ENCODE measurements at places on chromosomes 12 and 14.

DNA sequence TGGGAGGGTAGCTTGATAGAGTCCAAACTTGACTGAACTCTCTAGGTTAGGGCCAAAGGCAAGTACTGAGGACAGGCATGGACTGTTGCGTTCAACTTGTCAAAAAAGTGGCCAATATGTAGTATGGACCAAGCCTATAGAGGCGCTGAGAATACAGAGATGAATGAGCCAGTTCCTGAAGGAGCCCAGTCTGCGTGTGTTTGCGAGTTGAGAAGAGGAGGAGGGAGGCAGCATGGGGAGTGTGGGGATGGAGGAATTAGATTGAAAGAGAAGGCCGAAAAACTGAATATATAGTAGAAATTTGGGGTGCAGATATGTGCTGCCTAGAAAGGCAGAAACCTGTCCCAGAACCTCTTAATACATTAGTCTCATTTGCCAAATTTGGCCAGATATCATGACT is 412.4 kb downstream of the PCNX1 start:
- DNase-seq: no peak

GRCh38 chr12:5379749-5380496 is 52.0 kb upstream of the NTF3 start:
- no peak for DNase-seq

- DNase-seq: no peak
These were observed 207.0 kb downstream of the MYRFL start for GRCh38 chr12:70032076-70032475.

DNA sequence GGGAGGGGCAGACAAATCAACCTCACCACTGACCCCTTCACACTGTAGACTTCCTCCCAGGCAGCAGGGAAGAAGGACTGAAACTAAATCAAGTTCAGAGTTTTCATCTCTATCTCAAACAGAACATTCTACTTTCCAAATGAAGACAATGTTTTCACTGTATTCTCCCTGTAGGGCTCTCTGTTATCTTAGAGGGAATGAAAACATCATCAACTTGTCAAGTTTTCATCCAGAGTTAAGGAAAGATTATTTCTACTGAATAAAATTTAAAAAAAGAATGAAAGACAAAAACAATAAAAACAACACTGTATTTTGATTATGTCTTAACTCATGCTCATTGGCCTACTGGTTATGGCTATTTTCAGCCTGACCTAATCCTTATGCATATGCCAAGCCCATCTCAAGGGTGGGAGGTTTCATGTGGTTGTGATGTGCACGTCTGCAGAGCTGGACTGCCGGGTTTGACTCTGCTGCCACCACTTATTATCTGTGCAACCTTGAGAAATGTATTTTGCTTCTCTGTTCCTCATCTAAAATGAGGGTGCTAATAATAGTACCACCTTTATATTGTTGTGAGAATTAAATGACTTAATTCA is 152.0 kb upstream of the AVPR1A start:
- no peak for DNase-seq

DNA sequence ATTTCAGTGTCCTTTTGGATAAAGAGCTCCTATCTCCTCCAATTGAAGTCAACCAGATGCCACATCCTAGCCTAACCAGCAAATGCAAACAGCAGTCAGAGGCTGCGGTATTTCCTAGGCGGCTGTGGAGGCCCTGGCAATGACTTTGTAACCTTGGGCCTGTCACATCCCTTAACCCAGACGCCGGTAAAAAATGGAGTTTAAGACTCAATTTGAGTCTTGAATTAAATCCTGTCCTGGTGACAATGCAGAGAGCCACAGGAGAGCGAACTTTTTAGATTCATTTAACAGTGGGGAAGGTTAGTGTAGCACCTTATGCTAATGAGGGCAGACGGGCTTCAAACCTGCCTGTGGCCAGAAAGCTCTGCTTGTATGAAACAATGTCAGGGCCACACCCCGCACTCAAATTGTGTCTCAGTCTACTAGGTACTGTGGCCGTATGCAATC is 1.3 kb downstream of the C12orf75 start:
- peak; percentile 30 for DNase-seq

DNA sequence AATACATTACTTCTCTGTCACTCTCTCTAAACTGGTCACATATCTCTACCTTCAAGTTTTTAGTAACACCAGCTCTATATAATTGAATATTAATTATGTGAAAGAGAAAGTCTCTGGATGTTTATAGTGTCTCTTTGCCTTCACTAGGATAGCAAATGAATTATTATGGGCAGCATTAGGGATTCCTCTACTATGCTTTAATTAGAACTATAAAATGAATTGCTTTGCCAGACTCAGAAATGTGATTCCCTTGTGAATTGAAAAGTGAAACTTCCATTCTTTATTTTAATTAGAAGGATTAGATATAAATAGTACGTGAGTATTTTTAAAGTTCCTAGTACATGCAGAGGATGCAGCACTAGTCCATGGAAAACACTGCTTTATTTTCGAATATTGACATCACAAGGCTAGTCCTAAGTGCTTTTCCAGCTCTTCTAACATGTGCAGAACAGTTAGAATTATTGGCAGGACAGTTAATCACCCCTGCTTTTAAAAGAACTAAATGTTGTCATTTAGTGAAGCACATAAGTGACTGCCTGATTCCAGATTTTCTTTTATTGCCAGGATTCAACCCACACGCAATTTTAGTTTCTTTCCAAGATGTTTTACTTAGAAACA is 23.0 kb upstream of the REP15 start:
- no peak for DNase-seq

- DNase-seq: no peak
These were observed 20.7 kb downstream of the NTF3 start for GRCh38 chr12:5452569-5452968.

- DNase-seq: no peak
These were observed 8.3 kb downstream of the TMTC2 start for GRCh38 chr12:82694970-82695369.

DNA sequence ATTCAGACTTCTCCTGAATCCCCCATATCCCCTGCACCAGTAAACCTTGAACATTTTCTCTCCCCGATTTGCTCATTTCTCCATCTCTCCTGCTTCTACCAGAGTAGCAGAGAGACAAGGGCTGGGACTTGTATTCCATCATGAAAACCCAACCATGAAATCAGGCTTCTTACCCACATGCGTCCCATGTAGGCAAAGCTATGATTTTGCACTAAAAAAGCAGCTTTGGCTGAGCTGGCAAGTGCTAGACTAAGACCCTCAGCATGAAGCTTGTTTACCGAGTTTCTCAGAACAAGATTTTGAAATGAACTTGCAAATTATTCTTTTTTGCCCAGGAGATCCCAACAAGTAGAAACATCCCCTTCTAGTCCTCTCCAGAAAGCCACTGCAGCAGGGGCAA is 80.3 kb upstream of the RFLNA start:
- no peak for DNase-seq

DNA sequence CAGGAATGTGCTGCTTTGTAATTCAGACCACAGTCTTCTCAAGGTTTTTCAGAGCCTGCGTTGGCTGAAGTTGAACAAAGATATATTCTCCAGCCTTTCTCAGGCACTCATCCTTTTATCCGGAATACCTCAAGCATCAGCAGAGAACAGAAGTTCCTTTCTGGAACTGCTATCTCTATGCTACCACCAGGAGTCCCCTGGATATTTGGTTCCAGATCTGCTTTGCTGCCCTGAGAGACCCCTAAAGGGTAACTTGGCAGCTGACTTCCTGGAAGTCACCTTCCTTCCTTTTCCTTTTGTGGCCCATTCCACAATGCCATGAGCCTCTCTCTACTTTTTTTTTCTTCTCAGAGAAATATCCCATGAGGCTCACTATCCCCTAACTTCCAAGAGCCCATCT is 188.2 kb downstream of the PLCZ1 start:
- DNase-seq: no peak

- no peak for DNase-seq
These were observed 76.1 kb downstream of the SAMD4A start for GRCh38 chr14:54642801-54643695.

- no peak for DNase-seq
These were observed 6.9 kb downstream of the MLEC start for GRCh38 chr12:120693848-120694247.

Measured in activated T-cell treated with anti-CD3 and anti-CD28 coated beads, Interleukin-2, amount 50 U/mL, for 1 hour (primary cell).